Stimulated activated CD4-positive, alpha-beta T cell treated with anti-CD3 and anti-CD28 coated beads, Interleukin-1b, Interleukin-23, amount 100 ng/mL, for 24 hours (primary cell): ENCODE measurements at places on chromosomes 2 and 18.

- DNase-seq = no peak
Observed at GRCh38 chr2:66595556-66595955, 160.6 kb downstream of the MEIS1 start.

- no peak for DNase-seq
Observed at GRCh38 chr2:227653419-227653818, 13.2 kb upstream of the SCYGR5 start.

DNA sequence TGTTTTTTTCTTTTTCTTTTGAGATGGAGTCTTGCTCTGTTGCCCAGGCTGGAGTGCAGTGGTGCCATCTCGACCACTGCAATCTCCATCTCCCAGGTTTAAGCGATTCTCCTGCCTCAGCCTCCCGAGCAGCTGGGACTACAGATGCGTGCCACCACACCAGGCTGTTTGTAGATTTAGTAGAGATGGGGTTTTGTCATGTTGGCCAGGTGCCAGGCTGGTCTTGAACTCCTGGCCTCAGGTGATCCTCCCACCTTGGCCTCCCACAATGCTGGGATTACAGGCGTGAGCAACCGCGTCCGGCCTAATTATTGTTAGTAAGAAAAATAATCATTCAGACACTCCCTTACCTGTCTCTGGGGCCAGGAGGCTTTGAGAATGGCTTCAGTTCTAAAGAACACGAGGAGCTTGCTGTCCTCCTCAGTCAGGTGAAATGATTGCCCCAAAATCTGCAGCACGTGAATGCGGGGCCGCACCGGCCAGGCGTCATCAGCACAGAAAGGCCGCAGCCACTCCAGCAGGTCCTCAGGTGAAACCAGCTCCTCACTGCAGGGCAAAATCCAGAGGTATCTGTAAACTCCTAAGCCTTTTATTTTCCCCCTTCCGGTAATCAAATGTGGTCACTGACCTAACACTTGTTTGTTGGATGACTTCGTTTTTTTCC, 342.6 kb downstream of the NBAS start:
- DNase-seq = no peak

DNA sequence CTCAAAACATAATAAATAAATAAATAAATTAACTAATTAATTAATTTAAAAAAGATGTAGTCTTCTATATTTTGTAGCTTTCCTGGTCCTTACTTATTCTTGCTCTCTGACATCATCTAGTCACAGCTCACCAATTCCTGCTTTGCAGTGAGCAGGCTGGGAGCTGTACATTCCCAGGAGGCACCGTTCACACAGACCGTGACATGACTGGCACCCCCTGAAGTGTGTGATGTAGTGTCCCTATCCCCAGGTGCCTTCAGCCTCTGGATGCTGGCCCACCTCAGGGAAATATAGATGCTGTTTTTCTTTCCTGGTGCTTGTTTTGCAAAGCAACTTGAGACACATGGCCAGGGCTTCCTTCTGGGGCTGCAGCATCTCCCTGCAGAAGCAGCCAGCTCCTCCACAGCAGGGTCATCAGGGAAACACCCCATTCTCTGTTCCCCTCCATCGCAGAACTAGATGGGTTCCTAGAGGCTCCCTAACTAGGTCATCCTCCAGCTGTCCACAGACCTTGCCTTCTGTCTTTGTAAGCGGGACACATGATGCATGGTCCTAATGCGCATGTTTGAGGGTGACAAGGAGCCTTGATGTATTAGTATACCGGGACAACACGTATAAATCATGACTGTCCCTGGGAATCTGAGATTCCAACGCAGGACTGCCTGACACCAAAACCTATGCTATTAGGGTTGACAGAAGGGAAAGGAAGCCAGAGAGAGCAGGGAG, 76.4 kb downstream of the RHOB start:
- DNase-seq = no peak

DNA sequence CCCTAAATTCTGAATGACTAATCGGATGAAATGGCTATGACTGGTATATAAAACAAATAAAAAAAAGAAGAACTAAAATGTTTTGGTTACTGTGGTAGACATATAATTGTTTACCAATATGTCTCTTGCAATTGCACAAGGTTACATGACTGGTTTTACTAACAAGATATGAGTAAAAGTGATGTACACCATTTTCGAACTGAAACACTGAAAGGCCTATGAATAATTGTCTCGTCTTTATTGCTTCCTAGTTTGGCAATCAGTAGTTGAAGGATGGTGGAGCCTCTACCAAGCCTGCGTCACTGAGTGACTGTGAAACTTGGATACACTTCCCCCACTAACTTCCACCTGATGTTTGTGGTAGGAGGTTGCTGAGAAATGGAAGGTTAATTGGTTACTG, 16.5 kb downstream of the CDH19 start:
- no peak for DNase-seq
